Cortex of kidney (tissue), 1 donor: ENCODE measurements at places on chromosomes 7 and 10.

- DNase-seq = no peak
Observed at GRCh38 chr7:141306081-141306480, 232.2 kb downstream of the TMEM178B start.

DNA sequence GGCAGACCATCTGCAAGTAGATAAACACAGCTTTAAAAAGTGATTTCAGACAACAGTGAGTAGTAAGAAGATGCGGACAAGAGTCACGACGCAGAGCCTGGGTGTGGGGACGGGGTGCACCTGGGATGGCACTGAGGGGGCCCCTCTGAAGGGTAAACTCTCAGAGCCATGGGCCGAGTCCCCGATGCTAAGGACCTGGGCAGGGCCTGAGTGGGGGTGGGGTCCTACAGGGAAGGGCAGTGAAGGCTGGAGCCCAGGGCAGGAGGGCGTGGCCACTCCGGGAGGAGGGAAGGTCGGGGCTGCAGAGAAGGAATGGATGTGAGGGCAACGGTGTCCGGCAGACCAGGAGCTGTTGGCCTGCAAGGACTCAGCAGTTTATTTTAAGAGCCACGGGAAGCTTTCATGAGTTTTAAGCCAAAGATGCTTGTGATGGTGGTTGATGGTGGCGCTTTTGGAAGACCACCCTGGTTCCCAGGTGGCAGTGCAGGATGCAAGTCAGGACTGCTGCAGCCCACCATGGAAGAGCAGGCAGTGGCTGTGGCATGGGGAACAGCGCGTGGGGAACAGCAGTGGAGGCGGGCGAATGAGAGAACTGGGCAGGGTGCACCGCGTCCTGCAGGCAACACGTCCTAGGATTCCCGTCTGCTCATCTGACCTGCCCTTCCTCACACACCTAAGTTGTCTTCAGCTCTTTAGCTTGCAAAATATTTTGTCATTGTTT is 296.8 kb downstream of the DNAJB6 start:
- DNase-seq = no peak

- no peak for DNase-seq
Observed at GRCh38 chr10:9289811-9290210, 1235.3 kb downstream of the GATA3 start.

GRCh38 chr10:115558252-115558651 is 465.1 kb downstream of the ATRNL1 start:
- DNase-seq = no peak

GRCh38 chr7:149254181-149254858 is 7.7 kb upstream of the ZNF783 start:
- DNase-seq = no peak

DNA sequence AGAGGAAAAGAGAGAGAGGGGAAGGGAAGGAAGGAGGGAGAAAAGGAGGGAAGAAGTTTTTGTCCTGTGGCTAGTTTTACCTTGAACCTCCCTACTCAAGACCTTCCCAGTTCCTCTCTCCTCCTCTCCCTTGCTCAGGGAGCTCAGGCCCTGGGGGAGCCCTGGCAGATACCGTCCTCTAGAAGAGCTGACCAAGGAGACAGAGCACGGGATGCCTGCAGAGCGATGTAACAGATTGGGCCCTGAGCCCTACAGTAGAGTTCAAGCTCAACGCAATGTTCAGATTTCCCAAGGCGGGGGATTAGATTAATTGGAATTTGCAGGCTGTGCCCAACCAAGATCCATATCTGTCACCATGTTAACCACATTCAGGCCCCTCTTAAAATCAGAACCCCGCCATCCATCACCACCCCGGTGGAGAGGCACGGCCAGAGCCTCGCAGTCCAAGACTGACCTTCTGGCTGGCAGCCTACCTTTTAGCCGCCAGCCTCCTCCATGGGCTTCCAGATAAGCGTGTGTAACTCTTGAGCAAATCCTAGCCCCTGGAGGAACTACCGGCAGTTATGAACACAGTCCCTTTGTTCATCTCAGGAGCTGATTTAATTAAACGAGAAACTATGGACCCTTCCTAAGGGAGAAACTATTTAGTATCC is 70.6 kb downstream of the KCNMA1 start:
- DNase-seq = no peak

DNA sequence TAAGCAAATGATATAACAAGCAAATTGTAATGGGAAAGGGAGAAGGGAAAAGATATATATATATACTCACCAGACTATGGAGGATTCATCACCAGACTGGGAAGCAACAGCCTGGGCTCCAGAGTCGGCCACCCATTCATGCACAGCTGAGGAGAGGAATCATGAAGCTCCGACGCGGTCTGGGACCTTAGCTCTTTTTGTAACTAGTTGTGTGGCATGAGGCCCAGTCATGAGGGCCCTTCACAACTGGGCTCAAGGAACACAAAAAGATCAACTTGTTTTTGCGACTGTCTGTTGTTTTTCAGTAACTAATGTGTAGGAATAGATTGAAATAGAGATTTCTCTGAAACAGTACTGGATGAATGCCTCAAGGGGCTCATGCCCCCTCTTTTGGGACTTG is 911.2 kb downstream of the TYW1 start:
- DNase-seq = no peak

DNA sequence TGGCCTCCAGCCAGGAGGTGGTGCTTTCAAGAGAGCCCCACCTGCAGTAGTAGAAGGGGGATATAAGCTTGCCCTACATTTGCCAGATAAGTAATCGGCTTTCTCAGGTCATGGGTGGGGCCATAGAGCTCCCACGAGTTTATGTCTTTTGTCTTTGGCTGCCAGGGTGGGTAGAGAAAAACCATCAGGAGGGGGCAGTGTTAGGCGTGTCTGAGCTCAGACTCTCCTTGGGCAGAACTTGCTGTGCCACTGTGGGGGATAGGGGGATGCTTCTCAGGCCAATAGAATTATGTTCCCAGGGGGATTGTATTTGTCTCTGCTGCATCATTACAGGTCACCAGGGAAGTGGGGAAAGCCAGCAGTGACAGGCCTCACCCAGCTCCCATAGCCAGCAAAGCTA is 12.3 kb upstream of the MRPS33 start:
- DNase-seq = no peak

GRCh38 chr10:29270883-29271282 is 18.0 kb upstream of the LYZL1 start:
- DNase-seq = no peak

DNA sequence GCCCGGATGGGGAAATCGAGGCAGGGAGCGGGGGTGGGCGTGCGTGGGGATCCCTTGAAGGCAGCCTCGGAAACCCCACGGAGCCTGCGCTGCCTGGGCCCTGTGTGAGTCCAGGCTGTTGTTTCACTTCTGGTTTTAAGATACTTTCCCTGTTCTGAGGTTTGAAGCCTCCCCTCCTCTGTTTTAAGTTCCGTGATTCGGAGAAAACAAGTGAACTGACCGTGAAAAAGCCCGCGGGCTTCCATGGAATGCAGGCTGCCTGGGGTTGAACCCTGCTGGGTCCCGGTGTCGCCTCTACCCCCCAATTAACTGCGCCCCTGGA is 401 bp downstream of the LRRC27 start:
- DNase-seq = no peak

- DNase-seq = no peak
Observed at GRCh38 chr7:158309868-158310763, 277.5 kb downstream of the PTPRN2 start.

DNA sequence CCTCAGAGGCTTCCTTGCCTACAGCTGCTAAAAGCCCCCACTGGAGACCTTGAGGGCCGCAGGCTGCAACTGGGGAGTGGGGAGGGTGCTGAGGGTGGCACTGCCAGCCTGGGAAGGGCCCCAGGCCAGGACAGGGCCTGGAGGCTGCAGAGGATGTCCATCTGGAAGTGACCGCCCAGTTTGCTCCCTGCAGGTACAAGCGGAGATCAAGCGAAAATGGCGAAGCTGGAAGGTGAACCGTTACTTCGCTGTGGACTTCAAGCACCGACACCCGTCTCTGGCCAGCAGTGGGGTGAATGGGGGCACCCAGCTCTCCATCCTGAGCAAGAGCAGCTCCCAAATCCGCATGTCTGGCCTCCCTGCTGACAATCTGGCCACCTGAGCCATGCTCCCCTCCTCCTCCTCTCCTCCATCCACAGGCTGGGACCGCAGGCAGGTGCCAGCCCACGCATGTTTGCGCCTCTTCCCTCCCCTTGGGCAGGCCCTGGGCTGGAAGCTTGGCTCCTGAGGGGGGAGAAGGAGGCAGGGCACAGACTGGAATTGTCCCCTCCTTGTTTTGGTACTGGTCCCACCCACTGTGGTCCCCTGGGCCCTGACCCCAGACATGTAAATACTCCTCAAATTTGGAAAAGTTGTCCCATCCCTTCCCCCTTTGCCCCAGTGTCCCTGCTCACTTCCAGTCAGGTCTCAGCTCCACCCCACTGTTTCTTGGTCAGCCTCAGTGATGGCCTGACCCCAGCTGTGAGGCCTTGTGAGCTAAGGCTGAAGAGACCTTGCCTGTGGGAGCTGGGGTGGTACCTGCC is 54.4 kb downstream of the ADCYAP1R1 start:
- DNase-seq = no peak

DNA sequence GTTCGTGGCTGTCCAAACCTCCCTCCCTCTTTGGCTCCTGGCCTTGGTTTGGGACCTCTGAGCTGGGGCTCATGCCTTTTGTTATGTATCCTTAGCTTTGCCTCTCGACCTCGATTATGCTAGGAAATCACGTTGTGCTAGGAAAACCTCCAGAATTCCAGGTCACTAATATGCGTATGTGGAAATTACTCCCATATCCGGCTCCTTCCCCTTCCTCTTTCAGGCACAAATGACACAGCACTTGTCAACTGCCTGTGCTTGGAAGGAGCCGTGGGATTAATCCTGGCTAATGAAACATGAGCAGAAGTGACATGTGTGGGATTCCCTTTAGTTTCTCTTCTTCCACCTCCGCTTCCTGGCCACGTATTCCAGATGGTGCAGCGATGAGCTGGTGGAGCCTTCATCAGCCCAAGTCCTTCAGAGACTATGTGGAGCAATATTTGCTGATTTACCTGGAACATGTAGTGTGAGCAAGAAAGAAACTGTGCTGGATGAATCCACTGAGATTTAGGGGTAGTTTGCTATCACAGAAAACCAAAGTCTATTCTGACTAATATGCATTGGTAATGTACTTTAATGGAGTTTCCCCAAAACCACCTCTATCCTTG is 149.2 kb downstream of the REEP3 start:
- no peak for DNase-seq

DNA sequence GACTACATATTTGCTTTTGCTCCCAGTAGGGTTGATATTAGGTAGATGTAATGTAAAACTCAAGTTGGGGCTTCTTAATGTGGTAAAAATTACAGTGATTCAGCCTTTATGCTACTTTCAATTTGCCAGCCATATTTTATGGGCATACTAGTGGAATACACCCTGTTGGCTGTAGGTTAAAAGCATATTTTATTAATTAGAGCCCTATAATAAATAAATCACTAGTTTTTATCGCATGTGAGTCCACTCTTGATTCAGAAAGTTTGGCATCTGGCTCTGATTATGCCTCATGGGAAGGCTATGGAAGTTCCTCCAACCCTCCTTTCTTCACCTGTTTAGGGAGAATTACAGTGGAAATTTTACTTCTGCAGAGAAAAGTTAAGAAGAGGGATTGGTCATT is 390.9 kb downstream of the GATA3 start:
- no peak for DNase-seq

GRCh38 chr7:116511552-116512519 is 12.3 kb downstream of the CAV2 start:
- no peak for DNase-seq
